ENCODE measurements at places on chromosomes 13 and 19.

GRCh38 chr19:35509861-35510625 lies 3.4 kb downstream of the DMKN start:
- DNase-seq = peak; percentile 44

- no peak for DNase-seq
Observed at GRCh38 chr13:22496803-22497508, 683.8 kb upstream of the SGCG start.

- DNase-seq = peak; percentile 28
Observed at GRCh38 chr19:10478476-10478875, 24.7 kb downstream of the KEAP1 start.

GRCh38 chr13:97018029-97018819 lies 23.9 kb upstream of the OXGR1 start:
- peak; percentile 57 for DNase-seq

GRCh38 chr13:93173654-93174053 lies 53.0 kb upstream of the GPC6 start:
- DNase-seq = peak; percentile 30

GRCh38 chr19:48419158-48419920 lies 25.9 kb downstream of the GRIN2D start:
- DNase-seq = peak; percentile 64

- DNase-seq = no peak
Observed at GRCh38 chr13:100710176-100710575, 35.6 kb upstream of the TMTC4 start.

GRCh38 chr19:46492841-46493235 lies 2.8 kb downstream of the PNMA8B start:
- DNase-seq = no peak

DNA sequence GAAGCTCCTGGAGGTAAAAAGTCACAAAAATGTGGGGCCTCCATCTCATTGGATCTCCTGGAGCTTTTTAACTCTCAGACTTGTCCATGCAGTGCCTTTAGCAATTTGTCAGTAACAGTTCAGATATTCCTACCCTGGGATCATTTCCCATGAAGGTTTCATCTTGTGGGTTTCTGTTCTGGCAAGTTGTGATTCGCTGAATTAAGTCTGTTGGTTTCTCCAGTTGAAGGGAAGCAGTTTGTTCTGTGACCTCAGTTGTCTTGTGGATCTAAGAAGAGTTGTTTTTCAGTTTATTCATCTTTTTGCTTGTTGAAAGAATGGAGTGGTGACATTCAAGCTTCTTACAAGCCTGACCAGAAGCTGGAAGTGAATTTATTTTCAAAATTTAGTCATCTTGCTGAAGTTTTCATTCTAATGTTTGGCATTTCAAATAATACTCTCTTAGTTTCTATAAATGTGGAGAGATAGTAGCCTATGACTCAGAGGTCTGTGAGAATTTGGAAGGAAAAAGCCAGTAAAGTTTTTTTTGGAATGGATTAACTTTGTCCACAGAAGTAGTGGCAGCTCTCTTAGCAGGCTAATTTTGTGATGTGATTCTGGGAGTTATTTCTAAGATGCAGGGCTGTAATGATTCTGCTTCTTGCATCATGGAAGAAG lies 120.1 kb upstream of the CSNK1A1L start:
- DNase-seq = peak; percentile 73

DNA sequence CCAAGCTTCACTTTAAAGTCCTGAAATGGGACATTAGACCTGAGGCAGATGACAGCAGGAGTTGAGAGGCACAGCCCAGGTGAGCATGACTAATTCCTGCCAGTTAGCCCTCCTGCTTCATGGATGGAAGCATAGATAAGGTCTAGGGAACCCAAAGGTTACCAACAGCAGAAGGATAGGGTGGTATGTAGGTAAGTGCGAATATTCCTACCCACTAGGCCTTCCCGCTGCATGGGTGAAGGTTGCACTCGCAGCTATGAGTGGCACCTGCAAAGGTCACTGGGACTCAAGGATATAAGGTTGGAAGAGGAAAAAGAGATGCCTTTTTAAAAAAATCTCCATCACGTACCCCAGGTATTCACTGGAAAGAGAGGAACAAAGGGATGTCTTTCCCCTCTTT lies 12.2 kb upstream of the MLLT1 start:
- DNase-seq = no peak

DNA sequence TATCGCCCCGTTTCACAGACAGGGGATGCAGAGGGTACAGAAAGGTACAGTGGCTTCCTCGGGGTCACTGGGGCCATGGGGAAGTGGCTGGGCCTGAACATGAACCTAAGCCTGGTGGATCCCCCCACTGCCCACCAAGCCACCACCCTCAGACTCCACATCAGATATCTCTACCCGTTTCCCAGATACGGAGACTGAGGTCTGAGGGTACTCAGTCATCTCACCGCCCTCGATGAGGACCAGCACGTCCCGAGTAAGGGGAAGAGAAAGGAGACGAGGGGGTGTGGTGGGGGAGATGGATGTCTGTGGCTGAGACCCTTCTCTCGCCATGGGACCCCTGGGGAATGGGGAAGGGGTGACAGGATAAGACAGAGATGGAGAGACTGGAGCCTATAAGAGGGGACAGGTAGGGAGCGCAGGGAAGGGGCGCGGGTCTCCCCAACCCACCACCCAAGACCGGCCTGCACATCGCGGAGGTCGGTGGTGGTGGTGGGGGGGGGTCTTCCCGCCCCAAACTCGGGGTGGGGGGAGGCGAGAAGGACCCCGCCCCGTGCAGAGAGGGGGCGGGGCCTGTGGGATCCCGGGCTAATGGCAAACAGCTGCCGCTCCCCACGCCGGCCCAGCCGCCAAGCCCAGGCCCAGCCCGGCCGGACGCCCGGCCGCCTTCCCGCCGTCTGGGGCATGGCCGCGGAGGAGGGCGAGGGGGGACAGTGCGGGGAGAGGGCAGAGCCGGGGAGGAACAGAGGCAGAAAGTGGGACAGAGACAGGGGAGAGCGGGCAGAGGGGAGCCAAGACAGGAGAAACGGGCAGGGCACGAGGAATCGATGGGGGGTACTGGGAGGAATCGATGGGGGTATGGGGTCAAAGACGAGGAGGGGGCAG lies 698 bp downstream of the KANK2 start:
- peak; percentile 43 for DNase-seq

- DNase-seq = no peak
Observed at GRCh38 chr19:51242881-51243630, 7.8 kb upstream of the SIGLECL1 start.

DNA sequence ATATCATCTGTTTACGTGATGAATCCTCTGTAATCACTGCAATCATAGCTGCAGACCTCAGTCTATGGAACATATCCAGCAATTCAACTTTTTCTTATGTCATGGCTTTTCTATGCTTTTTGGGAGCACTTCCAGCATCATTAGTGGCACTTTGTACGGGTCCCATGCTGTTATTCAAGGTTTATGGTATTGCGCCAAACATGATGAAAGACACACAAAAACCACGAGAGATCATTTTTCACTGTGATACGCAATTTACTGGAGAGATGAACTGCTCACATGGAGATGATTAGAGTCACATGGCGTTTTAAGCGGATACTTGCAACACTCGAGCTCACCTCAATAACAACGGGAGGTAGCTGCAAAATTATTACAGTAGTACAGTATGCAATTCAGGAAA lies 2101.7 kb upstream of the PCDH20 start:
- peak; percentile 93 for DNase-seq

- DNase-seq = no peak
Observed at GRCh38 chr19:17682273-17682672, 5.9 kb downstream of the UNC13A start.

DNA sequence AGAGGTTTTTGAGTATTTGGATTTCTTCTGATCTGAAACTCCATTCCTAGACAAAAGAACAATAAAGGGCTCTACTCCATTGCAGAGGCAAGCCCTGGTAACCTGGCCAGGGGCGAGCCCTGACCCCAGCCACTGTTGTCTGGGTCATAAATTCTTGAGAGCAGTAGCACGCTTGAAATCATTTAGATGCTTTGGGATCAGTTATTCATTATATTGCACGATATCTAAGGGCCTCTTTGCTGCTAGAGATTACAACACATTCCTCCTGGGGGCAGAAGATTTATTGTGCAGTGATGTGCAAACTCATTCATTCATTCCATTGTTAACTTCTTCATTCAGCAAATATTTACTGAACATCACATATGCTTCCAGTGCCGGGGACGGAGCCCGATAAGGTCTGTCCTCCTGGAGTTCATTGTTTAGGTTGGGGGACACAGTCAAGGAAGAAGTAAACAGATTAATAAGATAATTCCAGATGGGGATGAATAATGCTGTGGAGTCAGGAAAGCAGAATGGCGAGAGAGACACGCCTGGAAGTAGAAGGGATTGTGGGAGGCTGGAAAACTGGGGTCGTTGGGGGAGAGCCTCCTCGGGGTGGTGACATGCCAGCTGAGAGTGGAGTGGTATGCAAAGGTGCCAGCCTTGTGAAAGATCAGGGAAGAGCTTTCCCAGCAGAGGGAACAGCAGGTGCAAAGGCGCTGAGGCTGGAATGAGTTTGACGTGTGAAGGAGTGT lies 34.9 kb downstream of the SIPA1L3 start:
- no peak for DNase-seq

DNA sequence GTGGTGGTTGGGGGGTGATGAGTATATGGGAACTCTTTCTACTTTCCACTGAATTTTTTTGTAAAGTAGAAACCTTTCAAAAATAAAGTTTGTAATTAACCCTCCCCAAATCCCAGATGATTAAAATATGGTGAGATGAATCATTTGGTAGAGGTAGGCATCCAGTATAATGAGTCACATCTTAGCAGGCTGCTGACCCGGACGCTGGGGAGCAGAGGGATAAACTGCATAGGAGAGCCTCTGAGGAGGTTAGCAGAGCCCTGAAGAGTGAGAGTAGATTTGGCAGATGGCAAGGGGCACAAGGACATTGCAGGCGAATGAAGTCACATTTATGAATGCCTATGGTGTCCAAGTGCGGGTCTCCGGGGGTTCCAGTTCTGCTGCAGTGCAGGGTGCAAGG lies 293.8 kb downstream of the FGF9 start:
- DNase-seq = no peak

DNA sequence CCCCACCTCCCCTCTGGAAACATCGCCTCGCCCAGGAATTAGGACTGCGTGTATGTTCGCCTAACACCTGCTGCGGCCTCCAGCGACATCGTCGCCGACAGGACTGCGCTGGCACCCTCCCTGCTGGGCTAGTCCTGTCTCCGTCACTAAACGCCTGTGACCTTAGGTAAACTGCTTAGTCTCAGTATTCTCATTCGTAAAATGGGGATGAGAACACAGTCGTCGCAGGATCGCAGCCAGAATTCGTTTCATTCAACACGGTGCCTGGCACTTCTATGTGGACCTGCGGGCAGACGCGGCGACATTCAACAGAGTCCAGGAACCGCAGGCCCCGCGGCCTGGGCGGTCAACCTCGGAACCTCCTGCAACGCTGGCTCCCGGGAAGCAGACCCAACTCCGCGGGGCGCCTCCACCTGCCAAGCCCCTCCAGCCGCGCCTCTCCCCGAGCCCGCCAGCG lies 485 bp downstream of the CRYL1 start:
- no peak for DNase-seq
